ENCODE measurements at places on chromosomes 4 and X.

- no peak for DNase-seq
These were observed 218.8 kb upstream of the ANXA10 start for GRCh38 chr4:167873496-167873895.

- DNase-seq, result peak; percentile 5
These were observed at the start of gene EFHC2 for GRCh38 chrX:44343412-44344141. TSS of gene EFHC2 (minus strand) at chrX:44343672. CDS start at chrX:44343588, 84 bp downstream.

- peak; percentile 10 for DNase-seq
These were observed 19.8 kb upstream of the STOX2 start for GRCh38 chr4:183885205-183885720.

DNA sequence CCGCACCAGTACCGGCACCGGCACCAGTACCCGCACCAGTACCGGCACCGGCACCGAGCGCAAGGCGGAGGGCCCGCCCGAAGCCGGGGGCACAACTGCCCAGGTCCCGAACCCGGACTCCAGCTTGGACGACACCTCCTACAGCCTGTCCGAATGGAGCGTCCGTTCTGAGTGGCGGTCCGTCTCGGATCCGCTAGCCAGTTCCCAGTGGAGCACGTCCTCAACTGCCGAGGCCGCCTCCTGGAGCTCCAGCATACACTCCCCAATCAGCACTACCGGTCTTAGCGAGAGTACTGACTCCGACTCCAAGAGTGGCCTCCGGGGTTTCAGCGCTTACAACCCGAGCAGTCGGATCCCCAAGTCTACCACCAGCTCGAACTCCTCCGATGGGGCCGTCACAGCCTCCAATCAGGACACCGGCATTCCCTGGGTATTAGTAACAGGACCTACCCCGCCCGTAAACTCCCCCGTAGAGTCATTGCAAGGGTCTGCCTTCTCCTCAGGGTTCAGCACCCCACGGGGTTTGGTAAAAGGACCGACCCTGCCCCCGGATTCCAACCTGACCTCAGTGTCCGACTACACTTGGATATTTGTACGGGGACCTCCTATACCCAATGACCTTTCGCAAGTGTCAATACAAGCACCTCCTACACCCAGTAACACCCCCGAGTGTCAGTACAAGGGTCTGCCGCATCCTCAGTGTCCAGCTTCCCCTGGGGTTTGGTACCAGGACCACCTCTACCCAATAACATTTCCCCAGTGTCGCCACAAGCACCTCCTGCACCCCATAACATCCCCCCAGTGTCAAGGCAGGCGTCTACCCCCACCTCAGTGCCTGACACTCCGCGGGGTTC is 721 bp upstream of the MAOA start:
- peak; percentile 23 for DNase-seq

DNA sequence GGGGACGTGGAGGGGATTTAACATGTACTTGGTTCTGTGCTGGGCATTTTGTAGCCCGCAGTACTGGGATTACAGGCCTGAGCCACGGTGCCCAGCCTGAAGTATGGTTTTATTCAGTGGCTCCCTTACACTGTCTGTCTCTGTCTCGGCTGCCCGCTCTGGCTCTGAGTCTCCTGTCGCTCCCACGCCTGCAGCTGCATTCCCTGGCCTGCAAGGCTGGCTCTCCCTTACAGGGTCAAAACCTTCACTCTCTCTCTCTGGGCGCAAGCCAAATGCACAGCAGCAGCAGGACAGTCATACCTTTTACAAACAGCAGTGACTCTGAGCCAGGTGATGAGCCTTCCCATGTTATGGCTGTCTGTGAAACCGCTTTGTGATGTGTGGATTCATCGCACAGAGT is 72.1 kb downstream of the HTRA3 start:
- no peak for DNase-seq

- no peak for DNase-seq
These were observed 64.8 kb upstream of the FGG start for GRCh38 chr4:154677300-154677699.

- DNase-seq, result no peak
These were observed 70.3 kb downstream of the TMEM154 start for GRCh38 chr4:152609481-152609880.

- DNase-seq, result no peak
These were observed 495.6 kb upstream of the ZFP42 start for GRCh38 chr4:187499956-187500355.

- peak; percentile 80 for DNase-seq
These were observed 61.3 kb downstream of the ANTXR2 start for GRCh38 chr4:80011636-80012236.

- no peak for DNase-seq
These were observed 530.1 kb upstream of the SLIT2 start for GRCh38 chr4:19721587-19721986.

DNA sequence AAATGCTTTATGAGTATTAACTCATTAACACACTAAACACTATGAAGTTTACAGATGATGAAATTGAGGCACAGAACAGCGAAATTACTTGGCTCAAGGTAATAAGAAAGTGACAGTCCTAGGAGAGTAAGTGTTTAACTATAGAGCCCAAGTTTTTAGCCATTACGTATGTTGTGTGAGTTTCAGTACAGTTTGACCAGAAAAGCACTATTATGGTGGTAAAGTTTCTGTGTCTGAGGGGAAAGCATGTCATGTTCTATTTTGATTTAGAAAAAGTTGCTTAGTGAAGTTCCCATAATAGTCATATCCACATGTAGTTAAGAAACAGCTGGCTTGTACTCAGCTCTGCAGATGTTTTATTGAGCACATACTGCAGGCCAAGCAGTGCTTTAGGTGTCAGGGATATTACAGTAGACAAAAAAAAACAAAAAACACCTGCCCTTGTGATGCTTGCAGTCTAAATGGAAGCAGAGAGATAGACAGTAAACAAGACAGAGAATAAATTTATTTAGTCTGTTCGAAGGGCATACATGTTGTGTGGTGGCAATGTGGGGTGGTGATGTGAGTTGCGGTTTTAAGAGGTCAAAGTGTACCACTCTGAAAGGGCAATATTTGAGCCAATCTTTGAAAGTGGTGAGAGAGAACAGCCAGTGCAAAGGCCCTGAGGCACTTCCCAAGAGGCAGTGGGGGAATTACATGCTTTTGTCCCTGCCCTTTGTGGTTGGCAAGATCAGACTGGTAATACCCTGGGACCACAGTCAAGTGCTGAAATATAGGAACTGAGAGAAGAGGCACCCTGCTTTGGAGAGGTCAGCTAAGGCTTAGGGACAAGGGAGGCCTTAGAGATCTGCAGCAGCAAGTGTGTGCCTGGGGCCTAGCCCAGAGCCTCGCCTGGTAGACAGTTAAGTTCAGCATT is 6.2 kb downstream of the TMEM131L start:
- no peak for DNase-seq

DNA sequence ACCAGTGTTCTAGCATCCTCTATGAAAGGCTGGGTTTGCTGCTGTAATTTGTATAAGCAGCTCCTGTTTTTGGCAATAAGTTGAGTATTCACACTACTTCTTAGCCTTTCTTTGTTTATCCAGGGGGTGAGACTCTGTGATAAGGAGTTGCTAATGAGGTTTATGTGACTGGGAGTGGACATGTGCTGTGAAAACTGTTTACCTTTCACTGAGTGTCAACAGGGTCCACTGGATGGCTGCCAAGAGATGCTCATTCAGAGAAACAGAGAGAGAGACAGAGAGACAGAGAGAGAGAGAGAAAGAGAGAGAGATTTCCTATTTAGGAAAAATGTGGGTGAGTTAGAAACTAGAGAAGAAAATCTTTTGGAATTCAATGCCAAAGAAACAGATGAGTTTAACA is 233.9 kb downstream of the CHIC2 start:
- no peak for DNase-seq

DNA sequence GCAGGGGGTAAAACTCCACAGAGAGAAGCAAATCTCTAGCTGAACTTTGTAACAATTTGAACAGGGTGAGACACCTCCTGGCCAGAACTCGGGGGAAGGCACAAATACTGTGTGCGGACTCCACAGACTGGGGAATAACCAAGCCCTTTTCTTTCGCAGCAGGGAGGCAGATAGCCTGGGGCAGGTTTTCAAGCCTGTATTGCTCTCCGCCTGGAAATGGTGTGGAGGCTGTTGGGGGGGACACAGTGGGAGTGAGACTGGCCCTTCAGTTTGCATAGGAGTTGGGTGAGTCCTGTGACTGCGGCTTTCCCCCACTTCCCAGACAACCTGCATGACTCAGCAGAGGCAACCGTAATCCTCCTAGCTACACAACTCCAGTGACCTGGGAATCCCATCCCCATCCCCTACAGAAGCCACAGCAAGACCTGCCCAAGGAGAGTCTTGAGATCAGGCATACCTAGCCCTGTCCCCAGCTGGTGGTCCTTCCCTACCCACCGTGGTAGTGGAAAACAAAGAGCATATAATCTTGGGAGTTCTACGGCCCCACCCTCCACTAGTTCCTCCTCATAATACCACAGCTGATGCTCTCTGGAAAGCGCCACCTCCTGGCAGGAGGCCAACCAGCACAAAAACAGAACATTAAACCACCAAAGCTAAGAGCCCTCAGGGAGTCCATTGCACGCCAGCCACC is 12.9 kb upstream of the SMPX start:
- peak; percentile 3 for DNase-seq

- DNase-seq, result no peak
These were observed 137.8 kb upstream of the DUSP21 start for GRCh38 chrX:44705817-44706551.

- no peak for DNase-seq
These were observed 6.2 kb downstream of the MBNL3 start for GRCh38 chrX:132482632-132483031.

GRCh38 chrX:103214870-103215424 is at the start of gene BEX4:
TSS of gene BEX4 (plus strand) at chrX:103215108. CDS start at chrX:103216154, 1,046 bp downstream.
- peak; percentile 43 for DNase-seq

DNA sequence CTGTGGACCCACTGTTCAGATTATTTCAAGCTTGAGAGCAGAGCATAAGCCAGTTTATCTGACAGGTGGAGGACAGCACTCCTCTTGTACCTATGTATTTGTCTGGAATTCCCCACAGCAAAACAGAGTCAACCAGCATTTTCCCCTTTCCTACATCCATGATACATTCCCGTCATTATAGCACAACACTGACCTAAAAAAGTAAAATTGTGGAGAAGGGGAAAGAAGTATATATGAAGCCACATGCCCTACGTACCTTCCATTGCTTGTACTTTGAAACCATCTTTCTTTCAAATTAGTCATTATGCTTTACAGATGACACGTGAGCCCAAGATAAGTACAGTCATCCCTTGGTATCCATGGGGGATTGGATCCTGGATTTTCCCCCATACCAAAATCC is 73.3 kb downstream of the KLHL8 start:
- DNase-seq, result no peak

DNA sequence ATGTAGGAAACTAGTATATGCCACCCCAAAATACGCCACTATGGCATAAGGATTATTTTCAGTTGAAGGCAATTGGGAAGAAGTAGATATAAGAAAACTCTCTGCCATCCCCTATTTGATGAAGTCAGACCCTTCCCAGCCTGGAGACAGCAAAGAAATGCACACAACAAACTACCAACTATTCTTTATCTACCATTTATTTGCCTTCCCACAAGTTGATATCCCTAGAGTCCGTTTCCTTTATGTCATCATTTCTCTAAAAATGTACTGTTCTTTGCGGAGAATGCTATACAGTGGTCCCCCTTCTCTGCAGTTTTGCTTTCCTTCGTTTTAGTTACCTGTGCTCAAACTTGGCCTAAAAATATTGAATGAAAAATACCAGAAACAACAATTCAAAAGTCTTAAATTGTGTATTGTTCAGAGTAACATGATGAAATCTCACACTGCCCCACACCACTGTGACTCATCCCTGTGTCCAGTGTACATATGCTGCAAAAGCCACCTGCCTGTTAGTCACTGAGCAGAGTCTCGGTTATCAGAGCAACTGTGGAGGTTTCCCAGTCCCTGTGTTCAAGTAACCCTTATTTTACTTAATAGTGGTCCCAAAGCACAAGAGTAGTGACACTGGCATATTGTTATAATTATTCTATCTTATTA is 152.3 kb downstream of the WDFY3 start:
- peak; percentile 91 for DNase-seq

DNA sequence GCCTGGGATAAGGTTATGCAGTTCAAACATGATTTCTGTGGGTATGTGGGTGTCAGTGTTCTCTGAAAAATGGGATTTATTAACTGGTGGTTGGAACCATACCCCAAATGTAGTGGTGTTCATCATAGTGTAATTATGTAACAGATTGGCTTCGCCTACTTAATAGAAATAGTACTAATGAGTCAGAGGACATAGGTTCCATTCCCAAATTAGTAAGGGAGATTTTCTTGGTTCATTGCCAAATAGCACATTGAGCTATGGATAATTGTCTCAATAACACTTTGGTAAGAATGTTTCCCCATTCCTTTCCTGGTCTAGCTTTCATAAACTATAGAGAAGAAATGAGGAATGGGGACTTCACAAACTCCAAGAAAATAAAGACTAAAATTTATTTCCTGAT is 20.5 kb upstream of the CYBB start:
- no peak for DNase-seq

- DNase-seq, result no peak
These were observed 1.8 kb downstream of the IRAK1 start for GRCh38 chrX:154017766-154018517.

DNA sequence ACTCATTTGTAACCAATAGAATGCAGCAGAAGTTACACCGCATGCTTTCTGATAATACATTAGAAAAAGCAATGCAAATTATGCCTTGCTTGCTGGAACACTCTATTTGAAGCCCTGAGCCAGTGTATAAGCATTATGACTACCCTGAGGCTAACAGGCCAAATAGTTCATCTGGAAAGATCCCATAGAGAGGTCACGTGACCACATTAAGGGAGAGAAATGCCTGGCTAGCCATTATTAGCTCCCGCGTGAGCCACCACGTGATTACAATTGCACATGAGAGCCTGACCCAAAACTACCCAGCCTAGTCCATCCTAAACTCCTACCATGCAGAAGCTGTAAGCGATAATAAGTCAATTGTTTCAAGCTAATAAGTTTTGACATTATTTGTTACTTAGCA is 472.9 kb upstream of the GALNTL6 start:
- DNase-seq, result no peak

GRCh38 chr4:150743564-150744342 is 161.8 kb downstream of the MAB21L2 start:
- peak; percentile 42 for DNase-seq

- no peak for DNase-seq
These were observed 56.8 kb upstream of the TXK start for GRCh38 chr4:48190839-48191238.

DNA sequence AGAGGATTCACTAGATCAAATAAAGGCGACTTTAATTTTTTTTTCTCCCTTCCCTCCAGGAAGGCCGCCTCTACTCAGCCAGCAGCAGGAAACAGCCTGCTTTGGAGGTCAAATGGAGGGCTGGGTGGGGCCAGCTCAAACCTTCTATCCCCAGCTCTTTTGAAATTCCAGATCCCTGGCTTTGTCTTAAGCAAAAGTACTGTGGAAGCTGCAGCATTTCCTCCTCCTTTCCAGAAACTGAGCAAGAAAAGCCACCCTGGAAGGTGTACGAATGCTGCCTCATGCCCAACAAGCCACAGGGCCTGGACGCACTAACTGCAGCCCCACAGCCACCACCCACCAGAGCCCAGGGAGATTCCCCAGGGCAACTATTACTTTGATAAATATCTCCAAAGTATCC is 55.1 kb upstream of the ZCCHC13 start:
- no peak for DNase-seq

- DNase-seq, result peak; percentile 61
These were observed 58.2 kb upstream of the DYNLT3 start for GRCh38 chrX:37905436-37906147.

GRCh38 chr4:6946497-6946896 is 36.9 kb downstream of the TBC1D14 start:
- no peak for DNase-seq

GRCh38 chr4:142330311-142330710 is 515.8 kb downstream of the INPP4B start:
- no peak for DNase-seq

GRCh38 chrX:11438767-11439166 is 145.6 kb downstream of the AMELX start:
- peak; percentile 42 for DNase-seq

- no peak for DNase-seq
These were observed 42.2 kb downstream of the SMIM10L2A start for GRCh38 chrX:135463937-135464336.

Measured in astrocyte (in vitro differentiated cells and primary cell).